Stimulated activated CD8-positive, alpha-beta memory T cell treated with anti-CD3 and anti-CD28 coated beads, Interleukin-4, amount 100 ng/mL, for 1 hour (primary cell): ENCODE measurements at places on chromosomes 1 and 21.

GRCh38 chr1:157993147-157993917 is at the start of gene KIRREL1:
KIRREL1 (plus strand) TSS chr1:157993645; CDS start chr1:157993677, 32 bp downstream.
- DNase-seq: no peak

GRCh38 chr1:10870493-10871096 is 74.1 kb upstream of the CASZ1 start:
- DNase-seq: no peak

- no peak for DNase-seq
These were observed 65.6 kb upstream of the EDEM3 start for GRCh38 chr1:184820218-184820750.

DNA sequence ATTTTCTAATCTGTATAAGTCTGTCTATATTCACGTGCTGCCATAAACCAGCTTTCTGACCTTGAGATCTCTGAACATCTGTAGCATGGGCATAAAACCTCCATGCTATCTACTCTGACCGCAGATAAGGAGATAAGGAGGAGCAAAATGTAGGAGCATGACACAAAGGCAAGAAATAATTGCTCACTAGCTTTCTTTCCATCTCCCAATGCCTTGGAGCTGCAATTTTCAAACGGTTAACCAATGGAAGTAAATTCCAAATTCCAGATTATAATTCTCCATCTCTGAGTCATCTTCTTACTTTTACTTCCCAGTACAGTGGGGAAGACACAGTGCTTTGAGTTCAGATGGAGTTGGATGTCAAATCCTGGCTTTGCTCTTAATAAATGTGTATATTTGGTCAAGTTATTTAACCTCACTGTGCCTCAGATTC is 41.6 kb downstream of the CD58 start:
- DNase-seq: no peak

DNA sequence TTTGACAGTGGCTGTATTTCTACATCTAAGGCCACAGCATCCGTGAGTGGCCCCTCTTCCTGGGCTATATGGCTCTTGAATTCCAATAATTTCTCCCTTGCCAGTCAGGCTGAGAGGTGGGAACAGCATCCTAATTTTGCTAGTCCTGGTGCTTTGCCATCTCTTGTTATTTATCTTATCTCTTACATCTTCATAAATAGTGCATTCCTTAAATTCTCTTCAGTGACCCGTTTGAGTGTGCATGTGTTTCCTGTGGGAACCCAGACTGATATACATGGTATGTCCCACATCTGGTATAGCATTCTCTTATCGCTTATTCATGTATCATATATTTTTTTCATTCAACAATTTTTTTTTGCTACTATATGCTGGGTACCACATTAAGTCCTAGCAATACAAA is 9.9 kb downstream of the S100A11 start:
- DNase-seq: no peak

DNA sequence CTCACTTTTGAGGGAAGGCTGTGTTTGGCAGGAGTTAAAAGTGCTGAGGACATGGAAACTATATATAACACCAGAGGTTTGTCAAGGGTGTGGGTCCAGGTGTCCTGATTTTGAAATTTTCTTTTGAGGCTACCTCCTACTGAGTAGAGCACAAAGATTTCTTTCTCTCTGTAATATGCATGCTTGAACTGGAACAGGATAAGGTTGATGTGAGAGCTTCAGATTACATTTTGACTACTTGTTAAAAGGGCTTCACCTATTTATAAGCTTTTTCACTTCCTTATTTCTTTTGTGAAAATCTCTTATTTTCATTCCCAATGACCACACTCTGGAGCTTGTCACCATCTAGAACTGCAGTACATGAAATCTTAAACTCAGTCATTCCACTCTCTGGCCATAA is 59.8 kb upstream of the PLA2G4A start:
- DNase-seq: no peak

- DNase-seq: no peak
These were observed 131.8 kb upstream of the NGF start for GRCh38 chr1:115469703-115470476.

DNA sequence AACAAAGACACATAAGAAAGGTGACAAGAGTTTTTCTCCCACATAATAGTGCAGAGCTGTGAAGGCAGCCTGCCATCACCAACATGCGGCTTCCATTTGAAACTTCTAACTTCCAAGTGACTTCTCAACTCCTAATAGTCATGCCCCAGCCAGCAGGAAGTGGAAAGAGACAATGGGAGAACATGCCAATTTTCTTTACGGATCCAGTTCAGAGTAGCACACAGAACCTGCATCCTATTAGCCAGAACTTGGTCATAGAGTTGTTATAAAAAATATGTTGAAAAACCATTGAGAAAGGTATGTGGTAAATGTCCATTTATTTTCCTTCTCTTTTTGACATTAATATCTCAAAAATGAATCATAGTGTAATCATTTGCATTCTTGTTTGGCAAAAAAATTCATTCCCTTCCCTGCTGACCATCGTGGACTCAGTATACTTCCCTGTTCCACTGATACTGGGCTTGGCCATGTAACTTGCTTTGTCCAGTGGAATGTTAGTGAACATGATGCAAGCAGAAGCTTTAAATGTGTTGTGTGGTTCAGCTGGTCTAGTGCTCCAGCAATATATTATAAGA is 197.4 kb downstream of the SEC16B start:
- DNase-seq: no peak

DNA sequence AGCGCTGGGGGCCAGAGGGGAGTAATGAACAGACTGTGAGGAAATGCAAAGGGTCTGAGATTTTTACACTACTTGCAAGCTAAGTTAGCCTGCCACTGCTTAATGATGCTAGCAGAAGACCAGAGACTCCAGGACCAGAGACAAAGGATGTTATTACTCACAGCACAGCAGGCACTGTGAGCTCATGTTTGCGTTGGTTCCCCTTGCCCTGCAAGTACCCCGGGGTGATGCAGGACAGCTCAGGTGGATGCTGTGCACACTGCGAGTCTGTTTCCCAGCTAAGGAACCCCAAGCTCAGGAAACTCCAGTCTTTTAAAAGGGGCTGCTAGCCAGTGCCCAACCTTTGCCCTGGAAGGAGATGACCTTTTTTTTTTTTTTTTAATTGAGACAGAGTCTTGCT is 1.2 kb downstream of the FHAD1 start:
- DNase-seq: no peak

DNA sequence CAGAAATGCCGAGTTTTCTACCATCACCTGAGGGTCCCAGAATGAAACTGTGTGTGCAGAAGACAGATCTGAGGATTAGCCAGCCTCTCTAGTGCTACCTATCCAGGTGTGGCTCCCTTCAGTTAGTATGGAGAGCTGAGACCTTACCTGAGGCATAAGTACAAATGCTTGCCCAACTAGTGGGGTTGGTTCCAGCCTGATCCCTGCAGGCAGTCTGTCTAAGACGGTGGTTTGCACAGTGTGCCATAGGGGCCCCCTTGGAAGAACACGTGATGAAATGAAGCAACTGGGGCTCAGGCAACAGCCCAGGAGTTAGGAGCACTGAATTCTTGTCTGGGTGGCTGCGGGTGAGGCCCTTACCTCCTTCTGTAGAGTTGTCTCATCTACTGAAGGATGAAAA is 15.6 kb downstream of the S100A7A start:
- no peak for DNase-seq

DNA sequence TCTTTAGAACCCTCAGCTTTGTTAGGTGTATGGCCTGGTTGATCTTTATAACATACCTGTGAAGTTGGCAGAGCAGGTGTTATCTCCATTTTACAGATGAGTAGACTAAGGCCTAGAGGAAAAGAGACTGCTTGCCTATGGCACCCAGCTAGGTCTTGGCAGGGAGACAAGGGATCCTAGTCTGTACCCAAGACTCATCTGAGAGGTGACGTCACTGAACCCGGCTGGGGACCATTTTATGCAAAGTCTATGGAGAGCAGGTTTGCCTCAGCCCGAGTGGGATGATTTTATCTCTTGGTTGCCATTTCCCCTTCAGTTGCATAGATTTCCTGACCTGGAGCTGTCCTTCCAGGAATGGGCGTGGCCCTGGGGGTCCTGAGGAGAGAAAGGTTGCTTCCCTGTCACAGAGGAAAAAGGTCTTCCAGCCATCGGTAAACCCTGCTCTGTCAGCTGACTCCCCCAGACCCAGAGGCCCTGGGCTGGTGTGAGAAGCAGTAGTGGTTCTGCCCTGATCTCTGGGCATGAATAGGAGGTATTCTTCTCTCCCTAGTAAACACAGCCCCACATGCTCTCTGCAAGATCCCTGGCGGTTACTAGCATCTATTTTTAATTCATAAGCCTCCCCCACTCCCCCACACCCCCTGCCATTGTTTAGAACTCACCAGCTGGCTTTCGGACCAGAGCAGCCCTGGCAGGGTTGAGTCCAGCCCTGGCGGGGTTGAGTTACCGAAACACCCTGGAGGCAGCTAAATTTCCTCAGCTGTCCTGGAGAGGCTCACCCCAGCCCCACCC is 19.6 kb downstream of the TMCC2 start:
- no peak for DNase-seq

GRCh38 chr1:160713161-160713560 is 1.5 kb upstream of the CD48 start:
- no peak for DNase-seq

- DNase-seq: no peak
These were observed 16.2 kb downstream of the PTGER3 start for GRCh38 chr1:71031426-71031825.

DNA sequence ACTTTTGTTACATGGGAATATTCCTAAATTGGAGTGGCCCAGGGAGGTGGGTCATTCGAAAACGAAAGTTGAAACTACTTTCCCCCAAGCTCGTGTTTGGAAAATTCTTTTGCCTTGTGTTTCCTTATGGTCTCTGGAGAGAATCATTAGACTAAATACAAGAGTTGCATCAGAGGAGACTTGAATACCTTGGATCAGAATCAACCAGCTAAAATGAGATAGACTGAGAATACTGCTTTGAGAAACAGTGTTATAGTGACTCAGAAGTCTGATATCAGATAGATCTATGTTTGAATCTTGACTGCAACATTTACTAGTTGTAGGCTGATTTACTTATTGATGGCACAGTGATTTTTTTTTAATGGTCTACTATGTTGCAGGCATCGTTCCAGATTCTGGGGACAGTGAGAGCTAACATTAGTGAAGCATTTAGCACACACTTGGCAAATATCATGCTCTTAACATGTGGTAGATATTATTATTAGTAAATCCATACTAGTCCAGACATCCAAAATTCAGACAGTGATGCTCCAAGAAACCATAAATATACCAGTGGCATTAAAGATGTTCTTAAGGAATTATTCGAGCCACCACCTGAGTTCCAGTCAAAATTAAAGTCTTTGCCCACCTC is 12.9 kb upstream of the ACTN2 start:
- no peak for DNase-seq

DNA sequence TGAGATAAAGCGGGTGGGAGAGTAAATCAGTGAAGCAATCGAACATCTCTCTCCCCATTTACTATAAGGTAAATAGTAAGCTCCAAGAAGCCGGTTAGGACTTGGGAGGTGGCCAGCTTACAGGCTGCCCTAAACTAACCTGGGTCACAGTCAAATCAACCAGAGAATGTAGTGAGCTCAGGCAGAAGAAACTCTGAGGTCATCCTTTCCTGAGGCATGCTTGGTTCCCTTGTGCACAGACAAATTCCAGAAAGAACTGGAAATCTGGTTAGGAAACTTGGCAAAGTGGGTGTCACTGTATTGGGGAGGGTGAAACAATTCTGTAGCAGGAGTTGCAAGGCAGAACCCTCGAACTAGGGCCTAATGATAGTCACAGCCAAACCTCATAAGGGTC is 72.5 kb downstream of the NTMT2 start:
- DNase-seq: no peak

- DNase-seq: no peak
These were observed 826 bp downstream of the TRIM17 start for GRCh38 chr1:228415853-228416216.

GRCh38 chr1:194184974-194185373 is 998.6 kb upstream of the B3GALT2 start:
- DNase-seq: no peak
